ENCODE measurements at places on chromosomes 5 and 9. TPM values are rescaled to one million over a fixed set of nuclear protein-coding genes. Genes with fewer than 3 reads are reported as not detected.

DNA sequence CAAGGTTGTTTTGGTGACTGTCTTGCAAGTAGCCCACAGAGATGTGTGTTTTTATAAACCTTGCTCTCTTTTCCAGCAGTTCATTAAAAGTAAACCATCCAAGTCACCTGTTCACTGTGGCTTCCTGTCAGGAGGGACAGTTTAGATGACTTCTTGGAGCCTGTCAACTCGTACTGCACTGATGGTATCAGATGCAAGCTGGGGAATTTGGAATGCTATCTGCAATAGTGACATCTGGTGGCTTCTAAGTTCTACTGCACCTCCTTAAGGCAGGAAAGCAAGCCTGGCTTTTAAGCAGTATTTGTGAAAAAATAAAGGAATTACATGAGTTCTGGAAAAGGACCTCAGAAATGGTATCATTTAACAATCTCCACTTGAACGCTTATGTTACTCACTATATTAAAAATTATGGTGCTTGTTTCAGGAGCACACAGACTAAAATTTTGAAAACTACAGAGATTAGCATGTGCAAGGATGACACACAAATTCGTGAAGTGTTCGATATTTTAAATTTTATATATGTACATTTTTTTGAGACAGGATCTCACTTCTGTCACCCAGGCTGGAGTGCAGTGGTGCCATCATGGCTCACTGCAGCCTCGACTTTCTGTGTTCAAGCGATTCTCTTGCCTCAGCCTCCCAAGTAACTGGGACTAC is 164.0 kb downstream of the TTC39B start:
- H3K4me1 ChIP-seq, result no peaks in the 10 kb centered on the region
- no peaks in the 10 kb centered on the region for H3K36me3 ChIP-seq
- H3K27me3 ChIP-seq, result no peaks in the 10 kb centered on the region
- DNase-seq, result peak; percentile 71
- no peak overlapping the region for H3K4me3 ChIP-seq

- no peaks in the 10 kb centered on the region for H3K4me1 ChIP-seq
- no peaks in the 10 kb centered on the region for H3K36me3 ChIP-seq
- H3K4me3 ChIP-seq, result no peak overlapping the region
- no peak overlapping the region for H3K27ac ChIP-seq
Observed at GRCh38 chr5:164742025-164742424, 1236.6 kb downstream of the MAT2B start.

DNA sequence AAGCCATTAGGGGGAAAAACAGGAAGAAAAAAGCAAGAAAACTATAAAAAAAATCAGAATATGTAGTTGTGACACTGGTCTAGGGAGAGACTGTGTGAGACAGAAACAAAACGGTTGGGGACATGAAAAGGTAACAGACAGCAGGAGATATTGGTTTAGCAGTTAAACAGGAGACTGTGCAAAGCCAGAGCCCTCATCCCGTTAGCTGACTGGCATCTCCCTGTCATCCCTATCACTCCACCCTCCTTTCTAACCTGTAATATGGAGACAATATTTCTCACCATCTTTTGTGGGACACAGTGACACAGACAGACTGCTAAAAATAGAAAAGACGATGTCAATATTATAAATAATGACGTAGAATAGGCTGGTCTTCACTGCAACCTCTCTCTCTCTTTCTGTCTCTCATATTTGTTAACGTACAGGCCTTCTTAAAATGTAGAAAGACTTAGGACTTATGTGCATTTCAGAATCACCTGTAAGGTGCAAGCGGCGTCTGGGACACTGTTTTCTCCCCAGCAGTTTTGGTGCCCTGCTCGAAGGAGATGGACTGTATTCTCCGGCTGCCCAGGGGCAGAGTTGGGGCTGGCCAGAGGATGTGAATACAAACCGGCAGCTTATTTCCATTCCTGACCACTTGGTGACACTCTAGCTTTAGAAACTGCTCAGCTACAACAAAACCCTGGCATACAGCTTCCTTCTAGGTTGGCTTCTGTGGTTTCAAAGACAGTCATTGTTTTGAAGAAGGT is 190.6 kb downstream of the MAT2B start:
- H3K36me3 ChIP-seq, result no peaks in the 10 kb centered on the region
- H3K4me1 ChIP-seq, result peaks cover 2% of the 10 kb centered on the region
- DNase-seq, result peak; percentile 50
- H3K27me3 ChIP-seq, result no peaks in the 10 kb centered on the region
- no peak overlapping the region for H3K4me3 ChIP-seq
- peak overlapping the region; percentile 5 for H3K27ac ChIP-seq

DNA sequence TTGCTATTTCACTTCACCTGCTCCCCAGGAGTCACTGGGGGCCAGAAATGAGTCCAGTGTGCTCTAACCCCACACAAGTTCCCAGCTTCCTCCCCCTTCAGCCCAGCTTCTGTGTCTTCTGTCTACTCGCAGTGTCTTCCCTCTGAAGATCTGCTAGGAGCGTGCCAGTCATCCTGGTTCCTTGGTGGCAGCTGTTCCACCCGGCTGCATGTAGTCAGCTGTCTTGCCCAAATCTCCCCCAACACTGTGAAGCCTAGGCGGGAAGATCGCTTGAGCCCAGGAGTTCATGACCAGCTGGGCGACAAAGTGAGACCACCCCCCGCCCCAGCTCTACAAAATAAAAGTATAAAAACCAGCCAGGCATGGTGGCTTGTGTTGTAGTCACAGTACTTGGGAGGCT is 154.0 kb downstream of the GDNF start:
- H3K4me3 ChIP-seq, result no peak overlapping the region
- H3K27ac ChIP-seq, result no peak overlapping the region
- H3K27me3 ChIP-seq, result no peaks in the 10 kb centered on the region
- DNase-seq, result no peak

DNA sequence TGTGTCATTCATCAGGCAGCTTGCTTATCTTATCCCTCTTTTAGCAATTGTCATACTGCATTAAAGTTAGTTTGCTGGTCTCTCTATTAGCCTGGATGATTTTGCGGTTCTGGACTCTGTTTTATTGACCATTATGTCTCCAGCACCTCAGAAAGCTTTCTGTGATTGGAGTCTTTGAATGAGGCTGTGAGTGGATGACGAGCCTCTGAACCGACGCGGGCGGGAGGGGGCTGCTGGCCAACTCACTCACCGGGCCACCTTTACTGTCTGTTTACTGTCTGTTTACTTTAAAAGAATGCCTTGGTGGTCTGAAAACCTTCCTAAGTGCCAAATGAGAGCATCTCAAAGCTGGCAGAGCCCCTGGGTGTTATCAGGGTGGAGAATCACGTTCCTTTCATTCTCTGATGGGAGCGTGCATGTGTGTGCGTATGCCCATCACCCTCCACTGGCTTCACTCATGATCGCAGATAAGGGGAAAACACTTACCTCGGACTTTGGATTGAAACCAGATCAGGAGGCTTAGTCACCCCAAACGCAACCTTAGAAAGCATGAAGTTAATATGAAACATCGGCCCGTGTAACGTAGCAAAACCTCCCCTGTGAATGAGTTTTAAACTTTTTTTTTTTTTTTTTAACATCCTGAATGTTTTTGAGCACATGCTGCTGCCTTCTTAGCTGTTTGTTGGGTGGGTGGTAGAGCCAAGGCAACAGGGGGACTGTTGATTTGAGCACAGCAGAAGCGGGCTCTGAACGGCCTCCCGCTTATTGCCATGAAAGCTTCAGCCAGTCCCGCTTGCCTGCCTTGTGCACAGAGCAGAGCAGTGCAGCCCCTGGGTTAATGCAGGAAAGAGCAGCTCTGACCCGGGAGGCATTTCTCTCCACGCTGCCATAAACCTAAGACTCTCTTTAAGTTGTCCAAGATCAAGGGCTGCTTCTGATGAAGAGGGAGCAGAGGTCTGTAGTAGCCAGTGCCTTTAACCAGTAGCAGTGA is 173.6 kb downstream of the GADD45G start:
- no peaks in the 10 kb centered on the region for H3K27me3 ChIP-seq
- no peak overlapping the region for H3K4me3 ChIP-seq
- H3K4me1 ChIP-seq, result peaks cover 20% of the 10 kb centered on the region

GRCh38 chr5:59460368-59461153 is 433.0 kb downstream of the PDE4D start:
- H3K4me1 ChIP-seq, result peaks cover 6% of the 10 kb centered on the region
- no peak for DNase-seq
- H3K4me3 ChIP-seq, result no peak overlapping the region
- no peaks in the 10 kb centered on the region for H3K27me3 ChIP-seq
- no peaks in the 10 kb centered on the region for H3K36me3 ChIP-seq

- H3K4me1 ChIP-seq, result no peaks in the 10 kb centered on the region
- no peaks in the 10 kb centered on the region for H3K36me3 ChIP-seq
- H3K27ac ChIP-seq, result no peak overlapping the region
- DNase-seq, result no peak
- no peaks in the 10 kb centered on the region for H3K27me3 ChIP-seq
Observed at GRCh38 chr5:165015126-165015525, 1509.7 kb downstream of the MAT2B start.

DNA sequence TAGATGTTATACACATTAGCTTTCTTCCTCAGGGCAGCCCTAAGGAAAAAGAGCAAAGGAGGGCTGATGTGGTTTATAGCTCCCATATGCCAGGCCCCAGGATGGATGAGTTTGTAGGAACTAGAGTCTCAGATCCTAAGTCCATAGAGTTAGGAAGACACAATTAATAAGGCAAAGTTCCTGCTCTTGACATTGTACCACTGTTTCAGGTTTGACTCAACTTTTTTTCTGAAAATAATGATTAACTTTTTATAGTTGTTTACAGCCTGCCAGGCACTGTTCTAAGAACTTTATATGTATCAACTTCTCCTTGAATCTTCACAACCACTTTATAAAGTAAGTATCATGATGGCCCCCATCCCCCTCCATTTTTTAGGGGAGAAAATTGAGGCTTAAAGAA is 339.5 kb downstream of the PDE4D start:
- H3K27me3 ChIP-seq, result no peaks in the 10 kb centered on the region
- no peak overlapping the region for H3K27ac ChIP-seq
- no peak for DNase-seq
- H3K4me3 ChIP-seq, result no peak overlapping the region

DNA sequence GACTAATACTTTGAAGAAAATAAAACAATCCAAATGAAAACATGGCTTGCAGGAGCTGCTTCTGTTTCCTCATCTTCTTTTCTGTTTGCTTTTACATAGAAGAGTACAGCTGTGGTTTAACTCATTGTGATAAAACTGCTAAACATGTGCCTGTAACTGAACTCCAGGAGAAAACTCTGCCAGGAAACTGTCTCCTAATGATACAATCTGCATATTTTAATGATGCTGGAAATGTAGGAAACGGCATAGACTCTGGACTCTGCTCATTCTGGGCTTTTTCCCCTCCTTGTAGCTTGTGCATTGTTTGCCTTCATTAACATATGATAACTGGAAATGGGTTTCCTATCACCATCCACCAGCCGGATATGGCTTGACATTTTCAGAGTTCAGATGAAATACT is 813.3 kb upstream of the WWC1 start:
- no peaks in the 10 kb centered on the region for H3K27me3 ChIP-seq
- no peaks in the 10 kb centered on the region for H3K36me3 ChIP-seq
- H3K27ac ChIP-seq, result no peak overlapping the region
- no peak overlapping the region for H3K4me3 ChIP-seq
- DNase-seq, result no peak

- H3K4me3 ChIP-seq, result no peak overlapping the region
- H3K4me1 ChIP-seq, result peaks cover 7% of the 10 kb centered on the region
- H3K27me3 ChIP-seq, result no peaks in the 10 kb centered on the region
- no peak overlapping the region for H3K27ac ChIP-seq
Observed at GRCh38 chr9:127221695-127222094, 42.9 kb upstream of the GARNL3 start.

- no peak for DNase-seq
- no peaks in the 10 kb centered on the region for H3K36me3 ChIP-seq
- H3K27ac ChIP-seq, result 0 out of 2 replicates have a peak overlapping the region, but pooled peaks have one; percentile 16
- 0 out of 2 replicates have a peak, but pooled peaks cover 4% of the 10 kb centered on the region for H3K4me1 ChIP-seq
Observed at GRCh38 chr5:93250424-93250823, 330.6 kb downstream of the NR2F1-AS1 start.

DNA sequence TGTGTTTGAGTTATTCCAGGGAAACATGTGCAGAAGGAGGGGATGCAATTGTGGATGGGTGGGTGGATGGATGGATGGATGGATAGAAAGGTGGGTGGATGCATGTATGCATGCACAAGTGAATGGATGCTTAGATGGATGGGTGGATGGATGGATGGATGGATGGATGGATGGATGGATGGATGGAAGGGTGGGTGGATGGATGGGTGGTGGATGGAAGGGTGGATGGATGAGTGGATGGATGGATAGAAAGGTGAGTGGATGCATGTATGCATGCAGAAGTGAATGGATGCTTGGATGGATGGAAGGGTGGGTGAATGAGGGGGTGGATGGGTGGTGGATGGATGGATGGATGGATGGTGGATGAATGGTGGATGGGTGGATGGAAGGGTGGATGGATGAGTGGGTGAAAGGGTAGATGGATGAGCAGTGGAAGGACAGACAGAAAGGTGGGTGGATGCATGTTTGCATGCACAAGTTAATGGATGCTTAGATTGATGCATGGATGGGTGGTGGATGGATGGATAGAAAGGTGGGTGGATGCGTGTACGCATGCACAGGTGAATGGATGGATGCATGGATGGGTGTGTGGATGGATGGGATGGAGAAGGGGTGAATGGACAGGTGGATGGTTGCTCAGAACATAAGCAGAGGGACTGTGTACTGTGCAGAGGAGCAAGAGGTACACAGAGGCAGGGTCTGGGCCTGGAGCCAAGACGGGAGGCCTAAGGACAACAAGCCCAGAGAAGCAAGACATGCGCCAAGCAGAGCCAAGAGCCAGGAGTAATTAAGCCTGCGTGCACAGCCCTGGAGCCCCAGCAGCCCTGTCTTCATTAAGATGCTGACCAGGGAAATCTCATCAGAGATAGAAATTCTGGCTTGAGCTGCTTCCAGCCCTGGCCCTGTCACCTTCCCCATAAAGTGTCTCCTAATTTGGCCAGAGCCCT is 84.6 kb upstream of the PPP1R26 start:
- no peaks in the 10 kb centered on the region for H3K4me1 ChIP-seq
- H3K36me3 ChIP-seq, result no peaks in the 10 kb centered on the region
- H3K4me3 ChIP-seq, result no peak overlapping the region
- H3K27me3 ChIP-seq, result no peaks in the 10 kb centered on the region

Gene ZNF658
- polyA plus RNA-seq, result 0.64 TPM

Gene ARL14EPL
- polyA plus RNA-seq, result not detected

Gene IL9
- polyA plus RNA-seq, result not detected

Gene PAPPA
- polyA plus RNA-seq, result 45.1 TPM

Gene VCAN
- polyA plus RNA-seq, result 142 TPM
